NCI-H526 treated with DMSO at 0.1 percent for 48 hours (cell line): ENCODE measurements at places on chromosomes 6 and 20.

DNA sequence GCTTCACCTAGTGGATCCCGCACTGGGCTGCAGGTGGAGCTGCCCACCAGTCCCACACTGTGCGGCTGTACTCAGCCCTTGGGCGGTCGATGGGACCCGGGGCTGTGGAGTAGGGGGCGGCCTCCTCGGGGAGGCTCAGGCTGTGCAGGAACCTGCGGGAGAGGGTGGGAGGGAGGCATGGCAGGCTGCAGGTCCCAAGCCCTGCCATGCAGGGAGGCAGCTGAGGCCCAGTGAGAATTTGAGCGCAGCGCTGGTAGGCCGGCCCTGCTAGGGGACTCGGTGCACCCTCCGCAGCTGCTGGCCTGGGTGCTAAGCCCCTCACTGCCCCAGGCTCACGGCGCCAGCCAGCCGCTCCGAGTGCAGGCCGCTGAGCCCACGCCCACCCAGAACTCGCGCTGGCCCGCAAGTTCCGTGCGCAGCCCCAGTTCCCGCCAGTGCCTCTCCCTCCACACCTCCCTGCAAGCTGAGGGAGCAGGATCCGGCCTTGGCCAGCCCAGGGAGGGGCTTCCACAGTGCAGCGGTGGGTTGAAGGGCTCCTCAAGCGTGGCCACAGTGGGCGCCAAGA, 1407.6 kb downstream of the EPHA7 start:
- DNase-seq: no peak

GRCh38 chr6:143961886-143962878, 45.9 kb downstream of the PLAGL1 start:
- DNase-seq: peak; percentile 50

GRCh38 chr6:15362274-15363160, 116.6 kb downstream of the JARID2 start:
- no peak for DNase-seq

GRCh38 chr6:107437691-107438090, 21.7 kb downstream of the PDSS2 start:
- DNase-seq: no peak

DNA sequence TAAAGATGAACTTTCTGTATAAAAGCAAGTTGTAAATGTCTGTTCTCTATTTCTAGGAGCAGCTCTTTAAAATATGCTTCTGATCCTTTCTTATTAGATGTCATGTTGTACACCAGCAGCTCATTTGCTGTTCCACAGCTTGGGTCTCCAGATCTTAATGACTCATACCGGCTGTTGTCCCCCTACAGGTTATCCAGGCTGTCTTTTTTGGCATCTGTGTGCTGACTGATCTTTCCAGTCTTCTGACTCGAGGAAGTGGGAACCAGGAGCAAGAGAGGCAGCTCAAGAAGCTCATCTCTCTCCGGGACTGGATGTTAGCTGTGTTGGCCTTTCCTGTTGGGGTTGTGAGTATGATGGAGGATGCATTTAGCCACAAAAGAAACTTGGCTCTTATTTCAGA, 76.0 kb downstream of the AIG1 start:
- DNase-seq: no peak

GRCh38 chr6:25628471-25629197, 23.4 kb upstream of the SCGN start:
- no peak for DNase-seq

GRCh38 chr6:85672050-85672449, 29.4 kb upstream of the SYNCRIP start:
- DNase-seq: no peak

GRCh38 chr20:5150226-5151076, 23.6 kb downstream of the CDS2 start:
- no peak for DNase-seq

DNA sequence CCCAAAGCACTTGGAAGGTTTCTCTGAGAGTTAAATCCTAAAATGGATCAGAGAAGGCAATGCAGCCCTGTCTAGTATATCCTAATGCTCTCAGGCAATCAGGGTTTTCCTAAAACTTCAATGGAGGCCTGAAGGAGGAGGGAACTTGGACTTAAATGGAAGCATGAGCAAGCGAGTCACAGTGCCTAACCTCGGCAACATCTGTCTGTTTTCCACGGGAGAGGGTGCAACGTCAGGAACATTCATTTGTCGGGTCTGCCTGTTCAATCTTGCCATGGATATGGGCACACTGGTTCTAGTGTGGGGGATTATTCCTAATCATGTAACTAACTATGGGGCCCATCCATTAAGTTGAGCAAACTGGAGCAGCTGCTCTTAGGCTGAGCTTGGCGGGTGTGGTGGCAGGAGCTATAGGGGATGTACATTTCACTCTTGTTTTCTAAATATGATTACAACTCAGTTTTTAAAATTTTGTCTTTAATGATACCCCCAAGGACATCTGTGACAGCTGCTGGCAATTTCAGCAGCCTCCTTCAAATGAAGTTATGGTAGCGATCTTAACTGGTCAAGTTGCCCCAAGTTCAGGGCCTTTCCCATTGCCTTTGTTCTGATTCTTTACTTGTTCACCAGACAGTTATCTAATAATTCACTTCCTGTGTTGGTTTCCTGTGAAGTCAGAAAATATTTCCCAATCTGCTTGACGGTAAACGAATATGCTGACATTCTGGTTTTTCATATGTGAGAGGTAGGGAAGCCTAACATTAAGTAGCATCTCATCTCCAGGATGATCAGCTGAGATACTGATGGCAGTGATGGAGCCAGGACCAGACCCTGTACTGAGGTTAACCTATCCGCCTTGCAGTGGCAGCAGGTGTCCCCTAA, 21.6 kb downstream of the DSE start:
- DNase-seq: no peak

GRCh38 chr20:23111307-23111943, 25.3 kb upstream of the CD93 start:
- DNase-seq: no peak

- DNase-seq: no peak
Observed at GRCh38 chr20:47667531-47668312, 117.6 kb downstream of the SULF2 start.

DNA sequence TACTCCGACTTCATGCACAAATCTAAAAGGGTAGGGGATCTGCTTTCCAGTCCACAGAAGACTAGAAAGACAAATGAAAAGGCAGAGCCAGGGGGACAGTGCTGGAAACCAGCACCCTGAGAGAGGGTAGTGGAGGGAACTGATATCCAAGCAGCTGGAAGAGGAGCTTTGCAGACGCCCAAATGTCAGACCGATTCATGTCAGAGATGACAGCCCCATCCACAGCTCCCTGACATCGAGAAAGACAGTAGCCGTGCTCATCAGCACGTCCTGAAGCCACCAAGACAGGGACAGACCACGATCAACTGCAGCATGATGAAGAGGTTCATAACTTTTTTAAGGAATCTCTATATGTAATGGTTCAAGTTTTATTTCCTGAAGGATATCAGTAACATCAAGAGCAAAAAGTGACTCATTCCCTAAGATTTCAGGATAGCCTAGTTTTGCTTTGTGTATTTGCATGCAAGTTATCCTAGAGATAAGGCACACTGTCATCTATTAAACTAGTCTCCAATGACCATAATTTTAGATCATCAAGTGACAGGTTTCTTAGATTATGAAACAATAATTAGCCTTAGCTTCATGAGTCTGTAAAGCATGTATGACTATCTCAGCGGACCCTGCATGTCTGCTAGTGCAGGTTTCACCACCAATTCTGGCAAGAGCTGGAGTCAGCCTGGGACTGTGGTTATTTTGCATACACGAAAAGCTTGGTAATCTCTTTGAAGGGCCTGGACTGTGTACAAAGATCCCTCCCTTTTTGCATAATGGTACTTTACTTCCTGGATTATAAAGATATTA, 43.0 kb downstream of the PRDM1 start:
- DNase-seq: peak; percentile 88

DNA sequence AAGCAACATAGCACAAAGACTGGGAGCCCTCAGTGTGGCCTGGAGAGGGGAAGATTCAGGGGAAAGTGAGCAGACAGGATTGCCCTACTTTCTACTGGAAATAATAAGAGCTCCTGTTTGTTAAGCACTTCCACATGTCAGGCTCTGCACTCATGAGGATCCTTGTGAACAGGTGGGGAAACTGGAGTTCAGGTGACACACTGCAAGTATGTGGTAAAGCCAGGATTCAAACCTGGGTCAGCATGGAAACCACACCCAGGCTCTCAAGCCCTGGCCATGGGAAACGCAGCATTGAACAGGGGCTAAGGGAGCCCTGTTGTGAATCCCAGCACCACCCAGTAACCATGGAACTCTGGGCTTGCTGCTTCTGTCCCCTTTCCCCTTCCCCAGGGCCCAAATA, 42.8 kb upstream of the ID1 start:
- no peak for DNase-seq

DNA sequence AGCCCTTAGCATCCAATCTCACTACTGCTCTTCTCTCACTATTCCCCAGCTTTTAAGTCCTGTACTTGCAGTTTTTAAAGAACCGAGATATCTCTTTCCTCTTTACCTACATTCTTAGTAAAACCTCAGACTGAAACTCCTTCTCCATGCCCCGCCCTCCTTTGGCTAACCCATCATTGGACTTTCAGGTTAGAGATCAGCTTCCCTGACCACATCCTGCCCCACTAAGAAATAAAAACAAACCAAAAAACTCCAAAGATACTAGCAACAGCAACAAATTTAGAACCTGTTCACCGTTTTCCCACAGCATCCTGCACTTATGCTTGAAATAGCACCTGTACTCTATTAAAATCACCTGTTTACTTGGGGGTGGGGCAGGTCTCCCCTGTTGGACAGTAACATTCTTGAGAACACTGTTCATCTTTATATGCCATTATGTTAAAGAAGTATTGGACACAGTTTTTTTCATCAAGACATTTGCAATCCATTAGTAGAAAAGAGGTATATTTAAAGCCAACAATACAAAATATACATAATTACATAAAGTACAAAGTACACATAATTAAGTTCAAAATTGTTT, 16.3 kb upstream of the SMAP1 start:
- no peak for DNase-seq
